Endodermal cell (in vitro differentiated cells): ENCODE measurements at places on chromosomes 3 and 15.

- DNase-seq = peak; percentile 83
These were observed 8.8 kb downstream of the TYRO3 start for GRCh38 chr15:41567862-41568261.

DNA sequence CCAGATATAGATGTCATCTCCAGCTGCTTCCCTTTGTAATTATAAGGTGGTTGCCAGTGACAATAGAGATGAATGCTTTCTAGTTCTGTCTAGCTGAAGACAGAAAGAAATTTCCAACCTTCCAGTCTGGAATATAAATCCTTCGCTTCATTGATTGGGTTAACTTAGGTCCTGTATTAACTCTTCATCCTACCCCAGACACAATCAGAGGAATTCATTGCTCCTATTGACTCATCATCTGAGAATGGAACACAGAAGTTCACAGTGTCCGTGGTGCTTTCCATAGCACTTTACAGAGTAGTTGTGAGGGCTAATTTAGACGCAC, 241.4 kb downstream of the NFKBIZ start:
- DNase-seq = no peak

GRCh38 chr15:98881526-98882520, 125.8 kb downstream of the PGPEP1L start:
- no peak for DNase-seq

GRCh38 chr15:62456011-62456920, 291.2 kb upstream of the C2CD4B start:
- DNase-seq = no peak

GRCh38 chr15:40549894-40550293, 14.9 kb downstream of the CCDC32 start:
- no peak for DNase-seq
